ENCODE measurements at places on chromosomes 11 and 22. TPM values are rescaled to one million over a fixed set of nuclear protein-coding genes. Genes with fewer than 3 reads are reported as not detected.

DNA sequence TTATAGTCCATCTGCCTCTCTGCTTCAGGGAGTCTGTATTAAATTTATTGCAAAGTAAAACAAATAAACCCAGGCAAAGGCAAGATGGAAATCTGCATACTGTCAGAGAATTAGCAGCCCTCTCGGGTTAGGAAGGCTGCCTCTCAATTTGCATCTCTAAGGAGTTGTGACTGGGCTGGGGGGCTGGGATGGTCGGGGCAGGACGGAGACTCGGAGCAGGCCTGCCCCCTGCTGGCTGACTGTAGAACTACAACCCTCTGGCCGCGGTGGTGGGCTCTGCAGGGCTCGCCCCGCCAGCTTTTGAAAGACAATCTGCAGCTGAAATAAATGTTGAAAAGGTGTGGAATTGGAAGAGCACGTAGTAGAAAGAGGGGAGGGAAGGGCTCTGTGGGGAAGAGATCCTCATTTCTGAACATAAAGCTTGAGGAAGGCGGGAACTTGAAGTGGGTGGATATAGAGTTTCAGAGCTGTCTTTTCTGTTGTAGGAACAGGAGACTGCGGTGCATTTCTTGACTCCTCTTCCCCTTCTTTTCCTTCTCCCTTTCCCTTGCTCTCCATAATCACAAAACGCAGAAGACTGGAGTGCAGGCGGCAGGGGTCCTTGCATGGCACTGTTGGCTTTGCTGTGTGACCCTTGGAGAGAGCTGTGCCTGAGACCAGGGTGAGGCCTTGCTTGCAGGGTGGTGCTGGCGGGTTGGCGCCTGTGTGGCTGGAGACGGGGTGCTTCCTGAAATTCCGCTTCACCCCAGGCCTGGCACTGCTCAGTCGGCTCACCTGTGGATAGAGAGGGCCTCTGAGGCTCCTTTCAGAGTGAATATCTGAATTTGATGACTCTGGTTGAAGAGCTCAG is 22.6 kb upstream of the PKNOX2 start:
- peak; percentile 52 for DNase-seq

Gene OR51B5
- total RNA-seq = not detected

Gene MUC6
- not detected for total RNA-seq

DNA sequence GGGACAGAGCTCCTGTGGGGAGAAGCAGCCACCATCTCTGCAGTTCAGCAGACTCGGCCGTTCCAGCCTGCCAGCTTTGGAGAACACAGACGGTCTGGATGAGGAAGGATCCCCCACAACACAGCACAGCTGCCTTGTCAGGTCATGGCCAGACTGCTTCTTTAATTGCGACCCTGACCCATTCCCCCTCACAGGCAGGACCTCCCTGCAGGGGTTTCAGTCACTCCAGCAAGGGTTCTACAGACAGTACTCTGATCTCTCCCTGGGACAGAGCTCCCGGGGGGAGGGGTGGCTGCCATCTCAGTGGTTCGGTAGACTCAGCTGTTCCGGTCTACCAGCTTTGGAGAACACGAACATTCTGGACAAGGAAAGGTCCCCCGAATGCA is 173.5 kb downstream of the TTC28 start:
- no peak for DNase-seq

Gene FOLR3
- total RNA-seq = not detected

Gene UBQLN3
- not detected for total RNA-seq

Gene CYP2D6
- 0.97 TPM for total RNA-seq

Gene ARHGAP32
- 6.4 TPM for total RNA-seq

DNA sequence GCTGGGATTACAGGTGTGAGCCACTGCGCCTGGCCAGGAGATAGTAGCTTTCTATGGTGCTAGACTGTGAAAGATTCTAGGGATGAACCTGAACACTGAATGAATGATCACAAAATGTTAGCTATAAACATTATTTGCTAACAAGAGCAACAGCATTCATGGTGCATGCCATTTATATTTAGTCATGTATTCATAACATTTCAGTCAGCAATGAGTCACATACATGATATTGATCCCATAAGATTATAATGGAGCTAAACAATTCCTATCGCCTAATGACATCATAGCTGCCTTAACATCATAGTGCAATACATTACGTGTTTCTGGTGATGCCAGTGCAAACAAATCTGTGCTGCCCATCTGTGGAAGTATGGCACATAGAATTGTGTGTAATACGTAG is 164.1 kb downstream of the ARHGAP42 start:
- DNase-seq = no peak

Gene SPDYC
- total RNA-seq = not detected

Gene KDM4D
- 1.0 TPM for total RNA-seq

DNA sequence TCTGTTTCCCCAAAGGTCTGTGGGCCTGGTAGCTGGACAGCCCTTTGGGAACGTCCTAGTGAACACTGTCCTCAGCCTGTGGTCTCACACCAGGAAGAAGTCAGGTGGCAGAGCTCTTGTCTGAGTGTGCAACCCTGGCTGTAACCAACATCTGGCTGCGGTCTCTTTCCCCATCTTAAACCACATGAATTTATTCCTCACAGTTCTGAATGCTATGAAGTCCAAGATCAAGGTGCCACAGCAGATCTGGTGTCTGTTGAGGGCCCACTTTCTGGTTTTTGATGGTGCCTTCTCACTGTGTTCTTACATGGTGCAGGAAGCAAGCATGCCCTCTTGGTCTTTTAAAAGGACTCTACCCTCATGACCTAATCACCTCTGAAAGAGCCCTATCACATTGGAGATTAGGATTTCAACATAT is 2.7 kb downstream of the UPB1 start:
- DNase-seq = no peak

DNA sequence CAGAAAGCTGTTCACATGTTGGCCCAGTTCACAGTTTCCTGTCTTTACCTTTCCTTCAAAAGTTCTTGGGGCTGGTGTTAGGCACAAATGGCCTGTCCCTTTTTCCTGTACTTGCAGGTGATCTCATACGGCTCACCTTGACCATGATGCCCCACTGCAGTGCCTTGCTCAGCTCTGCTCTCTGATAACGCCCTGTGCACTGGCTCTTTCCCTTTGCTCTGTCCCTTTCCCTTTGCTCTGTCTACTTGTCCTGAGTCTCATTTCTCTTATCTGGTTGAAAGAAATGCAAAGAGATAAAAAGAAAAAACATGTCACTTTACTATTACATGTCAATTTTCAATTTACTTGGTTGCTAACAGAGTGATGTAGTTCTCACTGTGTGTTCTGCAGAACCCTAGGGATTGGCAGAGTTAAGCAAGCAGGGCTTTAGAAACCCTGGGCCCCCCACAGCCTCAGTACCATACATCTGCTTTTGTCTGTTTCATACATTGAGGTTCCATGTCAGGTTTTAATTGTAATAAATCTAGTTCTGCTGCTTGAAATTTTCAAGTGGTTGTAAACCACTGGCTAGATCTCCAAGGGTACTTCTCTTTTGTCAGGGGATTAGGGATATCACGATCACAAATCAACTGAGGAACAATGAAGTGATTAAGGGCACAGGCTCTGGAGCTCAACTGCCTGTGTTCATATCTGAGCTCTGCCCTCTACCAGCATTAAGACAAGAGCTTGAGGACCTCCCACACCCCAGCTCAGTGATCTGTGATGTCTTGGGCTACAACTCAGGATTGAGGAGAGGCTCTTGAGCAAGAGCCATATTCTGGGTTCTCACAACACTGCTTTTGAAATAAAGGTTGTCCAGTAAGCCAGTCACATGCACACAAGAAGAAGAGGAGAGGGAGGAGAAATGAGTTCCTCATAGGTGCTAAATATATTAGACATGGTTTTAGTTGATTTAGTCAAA is 16.3 kb upstream of the SORL1 start:
- no peak for DNase-seq

Gene TESMIN
- 6.1 TPM for total RNA-seq

GRCh38 chr11:13287036-13287435 is 9.4 kb downstream of the BMAL1 start:
- no peak for DNase-seq

Gene TMA7B
- not detected for total RNA-seq

DNA sequence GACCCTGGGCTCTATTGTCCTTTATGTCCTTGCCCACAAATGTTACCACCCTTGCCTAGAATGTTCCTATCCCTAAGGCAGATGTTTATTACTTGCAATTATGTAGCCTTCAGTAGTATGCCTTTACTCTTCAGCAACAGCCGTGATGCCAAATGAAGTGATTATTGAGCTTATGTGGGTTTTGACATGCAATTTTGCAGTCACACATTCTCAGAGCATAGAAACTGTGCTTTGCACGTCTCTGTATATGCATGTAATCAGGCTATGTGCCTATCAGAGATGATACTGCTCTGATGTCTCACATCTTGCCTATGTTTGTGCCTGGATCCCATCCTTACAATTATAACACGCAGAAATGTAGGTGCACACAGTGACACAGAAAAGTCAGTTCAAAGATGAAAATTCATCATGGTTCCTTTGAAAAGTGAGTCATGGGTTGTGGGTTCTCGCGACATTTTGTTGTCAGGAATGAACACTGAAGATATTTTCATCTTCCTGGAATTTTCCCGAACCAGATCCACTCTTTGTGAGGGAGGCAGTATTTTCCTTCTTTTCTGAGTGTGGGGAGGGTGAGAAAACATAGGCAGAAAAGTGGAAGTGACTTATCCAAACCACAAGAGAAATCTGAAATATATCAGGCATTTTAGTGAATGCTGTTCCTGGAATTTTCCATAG is 81.1 kb downstream of the BMAL1 start:
- no peak for DNase-seq

DNA sequence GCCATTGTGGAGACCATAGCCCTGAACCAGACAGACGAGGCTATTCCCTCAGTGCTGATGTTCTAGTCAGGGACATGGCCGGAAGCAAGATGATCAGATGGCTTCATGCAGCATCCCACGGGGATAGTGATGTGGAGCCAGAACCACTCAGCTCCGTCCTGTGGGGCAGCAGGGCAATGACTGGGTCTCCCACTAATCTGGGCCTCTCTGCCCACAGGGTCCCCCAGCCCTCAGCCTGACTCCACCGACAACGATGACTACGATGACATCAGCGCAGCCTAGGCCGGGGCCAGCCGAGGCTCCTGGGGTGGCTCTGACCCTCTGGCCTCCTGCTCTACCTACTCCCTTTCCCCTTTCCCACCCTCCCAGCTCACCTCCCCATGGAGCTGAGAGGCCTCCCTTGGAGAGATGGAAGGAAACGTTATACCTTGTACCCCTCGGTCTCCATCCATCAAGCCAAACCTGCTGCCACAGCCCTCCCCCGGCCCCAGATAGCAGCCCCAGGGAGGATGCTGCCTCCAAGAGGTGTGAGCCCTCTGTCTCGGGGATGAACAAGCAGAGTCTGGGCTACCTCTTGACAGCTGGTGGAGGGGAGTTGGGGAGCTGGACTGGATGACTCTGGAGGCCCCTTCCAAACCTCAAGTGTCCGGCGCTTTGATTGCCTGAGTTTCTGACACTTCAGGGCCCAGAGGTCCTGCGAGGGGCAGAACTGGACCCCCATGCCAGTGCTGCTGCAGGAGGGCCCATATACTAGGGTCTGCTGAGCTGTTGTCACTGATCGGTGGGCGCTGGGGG is 47.8 kb downstream of the CD6 start:
- DNase-seq = no peak

Data from endothelial cell of umbilical vein (primary cell).